ENCODE measurements at places on chromosomes 2 and 18.

- DNase-seq = no peak
Observed at GRCh38 chr2:128103407-128103806, 12.4 kb downstream of the UGGT1 start.

GRCh38 chr18:51653507-51654213, 456.2 kb upstream of the MEX3C start:
- DNase-seq = no peak

GRCh38 chr2:105744909-105745853, at the start of gene NCK2:
Gene NCK2 (plus strand): TSS chr2:105744912. CDS start chr2:105855064, 110,152 bp downstream.
- no peak for DNase-seq

- DNase-seq = no peak
Observed at GRCh38 chr18:29547626-29548025, 1370.7 kb upstream of the CDH2 start.

DNA sequence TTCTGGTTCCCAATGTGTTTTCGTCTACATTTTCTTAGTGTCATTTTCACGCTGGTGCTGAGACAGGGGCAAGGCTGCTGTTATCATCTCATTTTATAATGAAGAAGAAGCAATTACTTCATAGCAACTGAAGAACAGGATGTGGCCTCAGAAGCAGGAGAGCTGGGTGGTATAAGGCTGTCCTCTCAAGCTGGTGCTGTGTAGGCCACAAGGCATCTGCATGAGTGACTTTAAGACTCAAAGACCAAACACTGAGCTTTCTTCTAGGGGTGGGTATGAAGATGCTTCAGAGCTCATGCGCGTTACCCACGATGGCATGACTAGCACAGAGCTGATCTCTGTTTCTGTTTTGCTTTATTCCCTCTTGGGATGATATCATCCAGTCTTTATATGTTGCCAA, 7.3 kb downstream of the IL36G start:
- DNase-seq = no peak

GRCh38 chr18:23340661-23341060, 112.4 kb upstream of the RIOK3 start:
- DNase-seq = no peak
